Progenitor cell of endocrine pancreas (in vitro differentiated cells): ENCODE measurements at places on chromosomes 7 and 10. TPM values are rescaled to one million over a fixed set of nuclear protein-coding genes. Genes with fewer than 3 reads are reported as not detected.

DNA sequence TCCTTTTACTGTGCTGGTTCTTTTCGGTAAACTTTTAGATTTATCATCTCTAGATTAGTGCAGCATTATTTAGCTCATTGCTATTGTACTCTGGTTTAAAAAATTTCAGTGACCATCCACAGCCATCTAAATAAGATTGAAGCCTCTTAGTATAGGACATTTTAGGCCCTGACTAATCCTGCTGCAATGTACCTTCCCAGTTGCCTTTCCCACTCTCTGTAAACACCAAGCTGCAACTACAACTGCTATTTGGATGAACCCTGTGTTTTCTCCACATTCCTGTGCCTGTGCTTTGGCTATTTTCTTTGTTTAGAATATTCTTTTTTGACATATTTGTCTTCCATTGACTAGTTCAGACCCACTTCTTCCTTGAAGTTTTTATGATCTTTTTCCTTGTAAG lies 314.6 kb downstream of the AUTS2 start:
- no peaks in the 10 kb centered on the region for H3K27me3 ChIP-seq
- no peak overlapping the region for H3K27ac ChIP-seq
- no peak overlapping the region for H3K4me3 ChIP-seq
- DNase-seq = no peak

- peaks cover 21% of the 10 kb centered on the region for H3K36me3 ChIP-seq
- peaks cover 10% of the 10 kb centered on the region for H3K4me1 ChIP-seq
- no peaks in the 10 kb centered on the region for H3K27me3 ChIP-seq
- H3K4me3 ChIP-seq = no peak overlapping the region
- no peak overlapping the region for H3K27ac ChIP-seq
- DNase-seq = no peak
Measured at GRCh38 chr7:156764016-156764669, 123.6 kb downstream of the RNF32 start.

- no peak overlapping the region for H3K4me3 ChIP-seq
- peaks cover 2% of the 10 kb centered on the region for H3K27me3 ChIP-seq
- peak overlapping the region; percentile 62 for H3K27ac ChIP-seq
- DNase-seq = no peak
Measured at GRCh38 chr7:1850111-1850975, 180.3 kb downstream of the ELFN1 start.

Gene ITGA8
- total RNA-seq = 0.36 TPM in 1 of 2 replicates, not detected in the other

DNA sequence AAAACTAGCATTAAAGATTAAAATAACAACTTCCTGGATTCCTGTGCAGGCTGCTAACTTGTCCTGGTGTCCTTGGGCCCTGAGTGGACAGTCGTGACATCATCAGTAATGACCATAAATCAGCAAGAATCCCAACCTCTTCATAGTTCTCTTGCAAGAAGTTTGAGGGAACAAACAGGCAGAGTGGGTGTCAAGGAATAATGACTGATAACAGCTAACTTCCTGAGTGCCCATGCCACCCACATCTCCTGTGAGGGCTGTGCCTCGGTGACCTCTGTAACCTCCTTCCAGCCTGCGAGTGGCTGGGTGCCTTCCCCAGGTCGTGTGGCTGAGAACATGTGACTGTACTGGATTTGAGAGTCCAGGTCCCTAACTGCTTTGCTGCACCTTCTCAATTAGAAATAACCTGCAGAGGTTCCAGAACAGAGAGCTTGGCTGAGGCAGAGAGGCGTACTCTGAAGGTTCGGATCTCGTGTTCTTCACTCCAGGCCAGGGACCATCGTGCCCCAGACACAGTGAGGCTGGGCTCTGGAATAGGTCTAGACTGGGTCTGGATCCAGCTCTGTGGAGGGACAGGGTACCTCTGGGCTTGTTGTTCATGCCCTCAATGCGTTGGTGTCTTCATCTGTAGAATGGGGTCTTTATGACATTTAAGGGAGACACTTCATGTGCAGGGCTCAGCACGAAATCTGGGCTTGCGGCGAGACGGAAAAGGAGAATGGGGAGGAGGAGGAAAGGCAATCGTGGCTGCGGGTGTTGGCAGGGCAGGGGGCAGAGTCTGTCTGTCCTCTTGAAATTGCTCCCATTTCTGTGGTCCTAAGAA lies 313.1 kb upstream of the ZNF32 start:
- H3K4me1 ChIP-seq = no peaks in the 10 kb centered on the region
- no peak overlapping the region for H3K4me3 ChIP-seq
- H3K27me3 ChIP-seq = peaks cover 5% of the 10 kb centered on the region
- DNase-seq = no peak

DNA sequence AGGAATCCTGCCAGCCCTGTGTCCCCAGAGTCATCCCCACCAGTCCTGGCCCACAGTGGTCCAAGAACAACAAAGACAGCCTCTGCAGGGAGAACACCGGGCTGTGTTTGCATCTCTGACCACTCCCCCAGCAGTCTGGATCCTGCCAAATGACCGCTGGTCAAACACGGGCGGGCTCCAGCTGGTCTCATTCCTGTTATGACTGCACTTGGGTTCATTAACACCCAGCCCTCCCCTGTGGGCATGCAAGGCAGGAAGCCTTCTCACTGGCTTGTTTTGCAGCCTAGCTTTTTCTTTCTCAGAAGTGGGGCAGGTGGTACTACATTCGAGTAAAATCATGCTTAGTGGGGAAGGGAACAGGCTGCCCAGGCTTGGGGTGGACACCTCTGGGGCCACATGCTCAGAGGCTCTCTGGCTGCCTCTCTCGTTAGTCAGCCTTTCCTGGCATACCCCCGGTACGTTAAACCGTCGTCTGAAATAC lies 190.0 kb downstream of the PLXNA4 start:
- peak overlapping the region; percentile 11 for H3K27ac ChIP-seq
- H3K4me1 ChIP-seq = peaks cover 34% of the 10 kb centered on the region
- peak; percentile 30 for DNase-seq
- peaks cover 6% of the 10 kb centered on the region for H3K27me3 ChIP-seq
- no peak overlapping the region for H3K4me3 ChIP-seq

Gene PLEKHS1
- not detected in 2 replicates for total RNA-seq

DNA sequence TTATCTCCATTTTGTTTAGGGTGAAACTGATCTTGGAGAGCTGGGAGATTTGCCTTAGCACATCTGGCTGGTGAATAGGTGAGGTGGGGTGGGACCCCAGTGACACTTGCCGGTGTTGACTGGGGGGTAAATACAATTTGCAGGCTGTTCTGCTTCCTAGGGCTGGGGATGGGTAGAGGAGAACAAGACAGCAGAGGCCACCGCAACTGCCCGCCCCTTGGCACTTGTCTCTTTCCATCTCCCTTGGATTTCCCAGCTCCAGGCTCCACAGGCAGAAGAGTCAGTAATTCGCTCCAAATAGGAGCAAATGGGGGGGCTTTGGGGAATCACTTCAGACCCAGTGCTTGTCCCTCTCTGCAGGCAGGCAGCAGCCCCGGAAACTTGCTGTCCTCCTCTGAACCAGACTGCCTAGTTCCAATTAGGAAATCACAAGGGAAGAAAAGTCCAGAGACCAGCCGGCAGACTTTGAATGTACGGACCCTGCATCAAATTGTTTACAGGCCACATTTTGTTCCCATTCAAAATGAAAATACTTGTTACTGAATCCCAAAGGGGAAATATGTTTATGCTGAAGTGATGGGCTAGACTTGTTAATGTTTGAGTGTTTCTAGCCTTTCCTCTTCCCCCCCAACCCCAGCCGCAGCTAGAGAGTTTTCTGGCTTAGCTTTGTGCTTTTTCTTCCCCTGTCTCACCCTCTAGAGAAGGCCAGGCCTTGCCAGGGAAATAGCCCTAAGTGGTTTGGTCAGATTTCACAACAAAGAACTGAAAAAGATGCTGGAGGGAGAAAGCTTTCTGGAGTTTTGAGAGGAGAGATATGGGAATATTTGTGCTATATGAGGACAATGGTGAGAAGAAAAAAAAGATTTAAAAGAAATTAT lies 10.0 kb upstream of the INPP5F start:
- no peak overlapping the region for H3K4me3 ChIP-seq
- H3K27me3 ChIP-seq = no peaks in the 10 kb centered on the region
- H3K36me3 ChIP-seq = no peaks in the 10 kb centered on the region
- no peak for DNase-seq

Gene PAPOLB
- 0.07 and 0.10 TPM in 2 replicates for total RNA-seq

GRCh38 chr7:108008240-108008639 lies 5.3 kb upstream of the LAMB1 start:
- no peaks in the 10 kb centered on the region for H3K36me3 ChIP-seq
- H3K27me3 ChIP-seq = no peaks in the 10 kb centered on the region
- H3K4me3 ChIP-seq = no peak overlapping the region
- peaks cover 47% of the 10 kb centered on the region for H3K4me1 ChIP-seq
- no peak overlapping the region for H3K27ac ChIP-seq
- DNase-seq = no peak

DNA sequence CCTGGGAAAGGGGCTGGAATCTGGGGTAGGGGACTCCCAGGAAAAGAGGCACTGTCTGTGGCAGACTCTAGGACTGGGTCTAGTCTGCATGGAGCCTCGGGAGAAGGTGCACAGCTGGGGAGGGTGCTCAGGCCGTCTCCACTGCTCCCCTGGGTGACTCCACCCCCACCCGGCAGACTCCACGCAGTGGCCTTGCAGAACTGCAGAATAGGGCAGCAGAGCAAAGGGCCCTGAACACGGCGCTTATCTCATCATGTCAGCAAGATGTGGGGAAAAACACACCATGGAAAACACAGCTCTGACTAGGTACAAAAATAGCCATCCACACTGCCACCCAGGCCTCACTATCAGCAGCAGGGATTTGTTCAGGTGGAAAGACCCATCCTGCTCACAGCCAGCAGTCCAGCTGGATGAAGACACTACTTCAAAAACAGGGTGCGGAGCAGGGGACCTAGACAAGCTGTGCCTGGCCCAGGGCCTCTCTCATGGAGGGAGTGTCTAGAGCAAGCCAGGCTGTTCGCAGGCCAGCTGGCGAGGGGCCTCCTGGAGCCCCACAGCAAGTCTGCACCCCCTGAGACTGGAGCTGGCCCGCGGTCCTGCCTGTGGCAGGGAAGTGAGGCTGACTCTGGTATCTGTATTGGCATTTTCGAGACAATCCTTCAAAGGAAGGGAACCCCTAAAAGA lies 11.7 kb downstream of the MAT1A start:
- H3K4me3 ChIP-seq = no peak overlapping the region
- peaks cover 14% of the 10 kb centered on the region for H3K4me1 ChIP-seq
- H3K36me3 ChIP-seq = no peaks in the 10 kb centered on the region
- H3K27me3 ChIP-seq = peaks cover 9% of the 10 kb centered on the region
- no peak overlapping the region for H3K27ac ChIP-seq
- no peak for DNase-seq
